NCI-H146 (cell line): ENCODE measurements at places on chromosomes 2 and 18.

- DNase-seq = peak; percentile 6
Measured at GRCh38 chr2:162731917-162732804, 106.4 kb downstream of the KCNH7 start.

- DNase-seq = no peak
Measured at GRCh38 chr2:22756276-22757043, 628.5 kb upstream of the KLHL29 start.

- no peak for DNase-seq
Measured at GRCh38 chr2:74817304-74817675, 16.6 kb upstream of the HK2 start.

DNA sequence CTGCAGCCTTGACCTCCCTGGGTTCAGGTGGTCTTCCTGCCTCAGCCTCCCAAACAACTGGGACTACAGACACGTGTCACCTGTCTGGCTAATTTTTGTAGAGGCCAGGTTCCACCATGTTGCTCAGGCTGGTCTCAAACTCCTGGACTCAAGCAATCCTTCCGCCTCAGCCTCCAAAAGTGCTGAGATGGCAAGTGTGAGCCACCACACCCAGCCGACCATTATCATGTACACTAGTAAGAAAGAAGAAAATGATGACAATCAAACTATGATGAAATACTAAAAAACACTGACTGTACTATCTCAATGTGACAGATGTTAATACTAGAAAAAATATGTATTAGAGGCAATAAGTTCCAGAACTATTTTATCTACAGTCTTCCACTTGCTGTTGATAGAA lies 420.9 kb downstream of the TRIB2 start:
- no peak for DNase-seq

DNA sequence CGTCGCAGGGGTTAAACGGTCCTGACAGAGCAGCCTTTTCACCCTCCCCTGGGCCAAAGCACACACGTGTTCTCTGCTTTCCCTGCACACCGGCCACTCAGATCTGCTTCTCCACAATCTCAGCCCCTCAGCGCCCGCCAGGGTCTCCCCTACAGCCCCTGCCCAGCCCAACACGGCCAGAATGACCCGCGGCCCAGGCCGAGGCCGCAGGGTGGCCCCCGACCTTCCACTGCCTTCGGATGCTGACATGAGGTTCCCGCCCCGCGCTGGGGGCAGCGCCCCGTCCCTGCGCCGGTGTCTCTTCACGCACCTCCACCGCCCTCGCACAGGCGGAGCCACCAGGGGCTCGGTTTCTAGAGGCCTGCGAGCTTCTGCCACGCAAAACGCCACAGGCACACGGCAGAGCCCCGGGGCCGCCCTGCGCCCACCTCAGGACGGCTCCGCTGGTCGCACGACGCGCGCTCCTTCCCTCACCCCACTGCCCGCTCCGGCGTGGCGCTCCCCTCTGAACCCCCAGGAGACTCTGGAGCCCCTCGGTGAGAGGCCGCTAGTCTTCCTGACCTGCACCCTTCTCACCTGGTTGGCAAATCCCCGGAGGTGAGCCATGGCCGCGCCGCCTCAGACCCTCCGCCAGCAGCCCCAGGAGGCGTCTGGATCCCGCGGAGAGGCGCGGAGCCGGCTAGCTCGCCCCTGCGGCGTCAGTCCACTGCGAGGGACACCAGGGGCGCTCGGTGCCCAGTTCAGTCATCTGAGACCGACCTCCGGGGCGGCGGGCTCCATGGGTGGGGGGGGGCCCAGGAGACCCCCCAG lies 749 bp downstream of the STK25 start:
- DNase-seq = peak; percentile 69

GRCh38 chr2:36450466-36451196 lies 95.1 kb downstream of the CRIM1 start:
- no peak for DNase-seq

GRCh38 chr2:207088276-207088675 lies 77.5 kb downstream of the KLF7 start:
- no peak for DNase-seq

DNA sequence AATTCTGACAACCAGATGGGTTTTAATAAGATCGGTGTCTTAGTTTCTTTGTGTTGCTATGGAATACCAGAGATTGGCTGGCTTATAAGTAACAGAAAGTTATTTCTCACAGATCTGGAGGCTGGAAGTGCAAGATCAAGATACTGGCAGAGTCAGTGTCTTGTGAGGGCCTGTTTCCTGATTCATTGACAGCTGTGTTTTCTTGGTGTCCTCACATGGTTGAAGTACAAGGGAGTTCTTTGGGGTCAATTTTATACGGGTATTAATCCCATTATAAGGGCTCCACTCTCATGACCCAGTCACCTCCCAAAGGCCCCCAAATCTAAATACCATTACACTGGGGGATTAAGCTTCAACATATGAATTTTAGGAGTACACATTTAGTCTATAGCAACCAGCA lies 421.1 kb downstream of the LRP1B start:
- DNase-seq = no peak
